Stimulated activated CD8-positive, alpha-beta memory T cell treated with anti-CD3 and anti-CD28 coated beads, Interleukin-7, amount 100 ng/mL, for 1 hour (primary cell): ENCODE measurements at places on chromosomes 5 and 9.
A peak's percentile ranks its signal among the peaks of the same experiment; 100 is the strongest.

DNA sequence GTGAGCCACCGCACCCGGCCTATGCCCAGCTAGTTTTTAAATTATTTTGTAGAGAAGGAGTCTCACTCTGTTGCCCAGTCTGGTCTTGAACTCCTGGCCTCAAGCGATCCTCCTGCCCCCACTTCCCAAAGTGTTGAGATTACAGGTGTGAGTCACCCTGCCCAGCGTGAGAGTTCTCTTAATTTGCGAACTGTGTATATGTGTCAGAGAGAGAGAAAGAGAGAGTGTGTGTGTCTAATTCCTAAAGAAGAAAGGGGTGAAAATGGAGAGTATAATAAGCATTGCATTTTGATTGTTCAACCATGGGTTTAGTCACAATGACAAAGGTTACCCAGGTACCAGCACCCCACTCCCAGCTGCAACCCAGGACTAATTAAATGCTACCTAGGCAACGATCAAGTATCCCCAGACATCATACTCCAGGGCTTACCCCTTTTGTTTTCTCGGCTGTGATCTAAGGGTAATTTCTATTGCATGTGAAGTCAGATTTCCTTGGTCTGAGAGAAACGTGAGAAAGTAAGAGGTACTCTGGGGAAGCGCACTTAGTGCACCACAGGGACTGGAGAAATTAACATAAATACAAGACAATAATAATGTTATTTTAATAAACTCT is 16.6 kb downstream of the MAP1B start:
- DNase-seq: no peak

DNA sequence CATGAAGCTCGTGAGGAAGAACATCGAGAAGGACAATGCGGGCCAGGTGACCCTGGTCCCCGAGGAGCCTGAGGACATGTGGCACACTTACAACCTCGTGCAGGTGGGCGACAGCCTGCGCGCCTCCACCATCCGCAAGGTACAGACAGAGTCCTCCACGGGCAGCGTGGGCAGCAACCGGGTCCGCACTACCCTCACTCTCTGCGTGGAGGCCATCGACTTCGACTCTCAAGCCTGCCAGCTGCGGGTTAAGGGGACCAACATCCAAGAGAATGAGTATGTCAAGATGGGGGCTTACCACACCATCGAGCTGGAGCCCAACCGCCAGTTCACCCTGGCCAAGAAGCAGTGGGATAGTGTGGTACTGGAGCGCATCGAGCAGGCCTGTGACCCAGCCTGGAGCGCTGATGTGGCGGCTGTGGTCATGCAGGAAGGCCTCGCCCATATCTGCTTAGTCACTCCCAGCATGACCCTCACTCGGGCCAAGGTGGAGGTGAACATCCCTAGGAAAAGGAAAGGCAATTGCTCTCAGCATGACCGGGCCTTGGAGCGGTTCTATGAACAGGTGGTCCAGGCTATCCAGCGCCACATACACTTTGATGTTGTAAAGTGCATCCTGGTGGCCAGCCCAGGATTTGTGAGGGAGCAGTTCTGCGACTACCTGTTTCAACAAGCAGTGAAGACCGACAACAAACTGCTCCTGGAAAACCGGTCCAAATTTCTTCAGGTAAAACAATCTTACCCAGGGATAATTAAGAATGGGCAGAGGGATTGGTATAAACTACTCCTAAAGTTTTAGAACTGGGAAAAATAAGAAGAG is 12.9 kb downstream of the ITGA1 start:
- peak; percentile 7 for DNase-seq

- DNase-seq: no peak
Measured at GRCh38 chr5:14123974-14124482, 19.1 kb upstream of the TRIO start.

DNA sequence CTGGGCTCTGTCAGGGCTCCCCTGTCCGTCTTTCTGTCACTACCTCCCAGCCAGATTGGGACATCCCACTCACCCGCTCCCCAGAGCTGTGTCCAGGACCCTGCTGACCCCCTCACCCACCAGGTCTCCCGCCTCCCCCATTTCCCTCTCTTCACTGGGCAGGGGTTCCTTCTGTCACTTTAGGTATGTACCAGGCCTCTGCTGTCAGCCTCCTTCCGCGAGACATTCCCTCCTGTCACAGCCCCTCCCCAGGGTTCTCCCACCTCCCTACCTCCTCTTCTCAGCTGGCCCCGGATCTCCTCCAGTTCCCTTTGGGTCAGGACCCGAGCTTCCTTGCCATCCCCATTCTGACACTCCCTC is 488 bp downstream of the POLR1E start:
- DNase-seq: no peak

DNA sequence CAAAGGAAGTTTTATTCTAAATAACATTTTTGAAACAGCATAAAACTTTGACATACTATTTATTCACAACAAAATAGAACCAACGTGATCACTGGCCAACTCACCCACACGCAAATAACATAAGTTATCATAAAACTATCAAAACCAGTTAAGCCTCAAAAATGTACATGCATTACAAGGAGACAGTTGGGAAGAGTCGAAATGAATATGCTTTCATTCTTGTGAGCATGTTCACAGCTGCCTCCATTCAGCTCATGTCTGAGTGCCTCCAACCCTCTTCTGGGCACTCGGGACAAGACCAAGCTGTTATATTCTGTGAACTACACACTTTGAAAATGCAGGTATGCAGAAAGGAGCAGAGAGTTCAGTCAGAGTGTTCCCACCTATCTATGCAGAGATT is 284.9 kb downstream of the BNC2 start:
- no peak for DNase-seq

DNA sequence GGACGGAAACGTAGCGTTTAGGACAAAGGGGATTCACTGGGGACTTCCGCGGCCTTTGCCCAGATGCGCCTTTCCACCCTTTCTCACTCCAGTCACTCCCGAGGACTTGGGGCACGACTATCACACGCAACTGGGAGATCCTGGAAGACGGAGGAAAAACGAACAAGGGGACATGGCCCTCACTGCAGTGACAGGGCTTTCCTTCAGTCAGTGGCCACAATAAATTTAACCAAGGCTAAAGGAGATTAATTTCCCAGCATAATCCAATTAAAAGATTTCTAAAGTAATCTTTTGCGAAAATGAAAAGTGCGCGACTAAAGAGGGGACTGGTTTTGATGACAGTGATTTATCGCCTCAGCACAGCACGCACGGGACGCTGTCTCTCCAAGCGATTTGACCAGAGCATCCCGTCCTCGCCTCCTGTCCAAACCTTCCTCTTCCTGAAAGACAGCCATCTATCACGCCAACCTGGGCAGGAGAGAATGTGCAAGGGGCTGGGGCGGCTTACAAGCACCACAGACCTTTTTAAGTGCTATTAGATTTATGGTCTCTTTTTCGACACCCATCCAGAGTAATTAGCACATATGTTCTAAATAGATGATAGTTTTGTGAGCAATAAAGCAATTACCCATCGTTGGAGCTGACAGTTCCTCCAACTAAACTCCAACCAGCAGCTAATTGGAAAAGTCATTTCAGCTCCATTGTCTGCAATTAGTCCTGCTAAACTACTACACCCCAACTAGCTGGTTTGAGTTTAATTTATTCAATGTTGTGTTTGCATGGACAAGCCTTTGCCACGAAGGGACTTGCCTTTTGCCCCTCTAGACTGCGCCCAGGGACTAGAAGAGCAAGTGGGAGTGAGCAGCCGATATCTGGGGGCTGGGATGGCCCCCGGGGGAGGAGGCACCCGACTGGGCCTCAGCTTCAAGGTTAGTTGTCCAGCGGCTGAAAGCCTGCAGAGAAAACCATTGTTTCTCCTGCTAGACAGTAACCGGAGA is 7.4 kb downstream of the NR2F1-AS1 start:
- DNase-seq: no peak

DNA sequence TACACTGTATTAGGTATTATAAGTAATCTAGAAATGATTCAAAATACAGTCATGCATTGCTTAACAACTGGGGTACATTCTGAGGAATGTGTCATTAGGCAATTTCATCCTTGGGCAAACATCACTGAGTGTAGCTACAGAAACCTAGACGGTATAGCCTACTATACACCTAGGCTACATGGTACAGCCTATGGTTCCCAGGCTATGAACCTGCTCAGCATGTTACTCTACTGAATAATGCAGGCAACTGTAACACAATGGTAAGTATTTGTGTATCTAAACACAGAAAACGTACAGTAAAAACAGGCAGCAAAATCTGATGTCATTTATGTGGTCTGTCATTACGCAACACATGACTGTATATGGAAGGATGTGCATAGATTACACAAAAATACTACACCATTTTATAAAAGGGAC is 96.8 kb downstream of the RAPGEF6 start:
- no peak for DNase-seq

- DNase-seq: no peak
Measured at GRCh38 chr9:91659529-91660495, 236.2 kb upstream of the NFIL3 start.

DNA sequence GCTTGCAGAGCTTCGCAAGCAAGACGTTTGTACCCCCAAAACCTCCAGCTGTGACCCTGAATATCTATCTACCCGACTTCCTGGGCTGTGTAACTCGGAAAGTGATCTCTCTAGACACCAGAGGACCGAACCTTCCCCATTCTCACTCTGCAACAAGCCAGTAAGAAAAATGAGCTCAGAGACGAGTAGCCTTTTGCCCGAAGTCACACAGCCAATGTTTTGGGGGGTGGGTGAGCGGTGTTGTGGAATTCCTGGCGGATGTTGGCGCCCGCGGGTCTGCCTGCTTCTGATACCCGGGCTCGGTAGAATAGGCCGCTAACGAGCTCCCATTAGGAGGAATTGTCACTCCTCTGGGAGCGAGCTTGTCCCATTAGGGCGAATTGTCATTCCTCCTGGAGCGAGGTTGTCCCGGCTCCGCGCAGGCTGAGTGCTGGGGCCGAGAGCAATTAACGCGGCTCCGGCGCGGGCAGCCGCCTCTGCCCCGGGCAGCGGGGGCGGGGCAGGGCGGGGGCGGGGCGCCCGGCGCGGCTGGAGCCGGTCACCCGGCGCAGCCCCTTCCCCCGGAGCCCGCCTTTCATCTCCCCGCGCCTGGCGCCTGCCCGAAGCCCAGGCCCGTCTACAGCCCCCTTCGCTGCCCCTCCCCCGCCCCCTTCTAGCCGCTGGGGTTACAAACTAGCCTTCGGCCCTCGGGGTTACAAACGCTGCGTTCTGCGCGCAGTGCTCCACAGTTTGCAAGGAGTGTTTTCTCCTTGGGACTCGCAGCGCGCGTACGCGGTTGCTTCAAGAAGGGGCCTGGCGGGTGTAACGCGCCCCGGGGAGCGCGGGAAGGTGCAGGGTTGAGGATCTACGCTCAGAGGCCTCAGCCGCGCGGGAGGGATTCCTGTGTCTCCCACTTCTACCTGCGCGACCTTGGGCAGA is 3.5 kb upstream of the MSX2 start:
- DNase-seq: no peak

DNA sequence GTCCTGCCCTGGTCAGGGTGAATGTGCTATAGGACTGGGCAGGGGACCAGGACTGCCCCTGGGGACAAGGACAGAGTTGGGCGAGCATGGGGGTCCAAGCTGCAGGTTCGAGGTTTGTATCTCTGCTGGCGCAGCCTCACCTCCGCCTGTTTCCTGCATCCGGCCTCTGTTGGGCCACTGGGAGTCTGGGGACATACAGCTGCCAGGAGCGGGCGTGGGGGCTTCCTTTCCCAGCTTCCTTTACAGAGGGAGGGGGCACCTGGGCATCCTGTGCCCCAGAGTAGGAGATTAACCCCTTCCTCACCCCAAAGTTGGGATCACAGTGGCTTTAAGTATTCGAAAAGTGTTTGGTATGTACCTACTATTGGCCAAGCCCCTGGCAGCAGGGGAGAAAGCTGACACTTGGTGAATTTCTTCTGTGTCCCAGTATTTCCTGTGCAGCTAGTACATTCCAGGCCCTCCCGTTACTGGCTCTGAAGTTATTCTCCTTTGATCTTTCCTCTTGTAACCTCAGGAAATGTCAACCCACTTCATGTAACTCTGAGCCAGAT is 19.0 kb downstream of the OLFML2A start:
- DNase-seq: no peak

GRCh38 chr9:22010866-22011625 is 1.9 kb upstream of the CDKN2B start:
- DNase-seq: no peak

DNA sequence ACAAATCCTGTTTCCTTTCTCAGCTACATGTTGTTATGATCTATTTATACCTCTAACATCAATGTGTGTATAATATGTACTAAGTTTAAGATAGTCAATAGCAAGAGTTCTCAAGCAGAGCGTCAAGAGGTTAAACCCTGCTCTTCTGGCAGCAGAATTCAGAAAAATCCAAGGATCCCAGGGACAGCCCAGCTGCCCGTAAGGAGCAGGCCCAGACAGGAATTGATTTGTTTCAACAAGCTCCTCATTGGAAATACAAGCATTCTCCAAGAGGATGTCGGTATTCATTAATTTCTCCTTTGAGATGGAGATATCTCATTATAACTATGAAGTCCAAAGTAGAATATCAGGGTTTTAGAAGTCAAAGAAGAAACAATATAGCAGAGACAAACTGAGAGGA is 14.9 kb downstream of the EFNA5 start:
- no peak for DNase-seq

- DNase-seq: no peak
Measured at GRCh38 chr5:66864240-66864884, 268.2 kb downstream of the MAST4 start.
